ENCODE measurements at places on chromosomes 4 and X.

DNA sequence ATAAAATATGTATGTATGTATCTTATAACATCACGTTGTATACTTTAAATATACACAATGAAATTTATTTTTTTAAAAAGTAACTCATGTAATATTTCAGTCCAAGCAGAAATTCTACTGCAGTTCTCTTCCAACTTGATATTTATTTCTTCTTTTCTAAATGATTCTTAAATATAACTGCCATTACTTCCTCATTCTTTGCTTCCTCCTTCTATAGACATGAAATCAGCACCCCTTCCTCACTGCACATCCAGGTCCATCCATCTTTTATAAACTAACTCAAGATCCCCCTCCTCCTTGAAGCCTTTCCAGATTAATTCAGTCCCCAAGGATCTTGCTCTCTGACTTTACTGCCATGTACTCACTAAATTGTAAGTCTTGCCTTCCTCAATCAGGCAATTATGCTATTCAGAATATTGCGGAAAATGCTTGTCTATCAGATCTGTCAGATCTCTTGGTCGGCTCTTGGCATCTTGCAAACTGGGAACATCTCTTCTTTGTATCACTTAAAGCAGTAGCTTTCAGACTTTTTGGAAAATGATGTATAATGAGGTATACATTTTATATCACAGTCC, 3.7 kb downstream of the GPRIN3 start:
- no peak for DNase-seq

- peak; percentile 4 for DNase-seq
These were observed 55.0 kb upstream of the TMEM33 start for GRCh38 chr4:41880022-41880837.

GRCh38 chr4:175536852-175537453, 275.1 kb downstream of the GPM6A start:
- DNase-seq: peak; percentile 52

DNA sequence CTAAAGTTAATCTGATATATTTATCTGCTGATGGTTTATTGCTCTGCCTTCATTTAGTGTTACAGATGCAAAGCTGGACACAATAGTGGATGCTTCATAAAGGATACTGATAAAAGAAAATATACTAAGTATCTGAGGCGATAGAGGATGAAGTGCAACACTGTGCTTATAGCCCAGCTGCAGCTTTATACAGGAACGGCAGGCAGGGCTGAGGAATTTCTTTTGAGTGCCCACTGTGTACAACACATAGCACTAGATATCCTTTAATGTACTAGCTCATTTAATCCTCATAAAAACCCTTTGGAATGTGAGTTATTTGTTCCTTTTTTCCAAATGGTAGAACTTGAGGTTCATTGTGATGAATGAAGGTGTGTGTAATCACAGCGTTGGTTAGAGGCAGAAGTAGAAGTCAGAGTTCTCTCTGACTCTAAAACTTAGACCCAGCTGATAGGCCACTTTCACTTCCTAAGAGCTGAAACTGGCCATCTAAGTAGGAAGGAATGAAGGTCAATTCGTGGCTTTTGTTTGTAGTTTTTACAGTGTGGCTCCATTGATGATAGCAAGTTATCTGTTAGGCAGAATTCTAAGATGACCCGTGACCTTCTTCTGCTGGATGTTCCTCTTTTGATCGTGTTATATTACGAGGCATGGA, 138.0 kb downstream of the VEGFC start:
- DNase-seq: no peak

DNA sequence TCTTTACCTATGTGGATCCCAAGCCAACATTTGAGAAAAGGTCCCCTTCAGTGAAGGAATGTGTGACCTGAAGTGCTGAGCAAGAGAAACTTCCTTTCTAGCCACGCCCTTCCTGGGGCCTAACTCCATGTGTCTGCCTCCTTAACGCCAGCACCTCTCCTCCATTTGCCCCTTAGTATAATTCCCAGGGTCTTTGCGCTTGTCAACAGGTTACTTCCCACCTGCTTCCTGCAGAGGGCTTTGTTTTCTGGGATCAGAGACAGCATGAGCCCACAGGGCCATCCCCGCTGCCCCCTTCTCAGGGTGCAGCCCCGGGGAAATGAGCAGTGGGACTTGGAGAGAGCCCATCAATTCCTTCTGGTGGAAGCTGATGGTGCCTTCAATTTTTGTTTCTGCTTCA, 45.9 kb upstream of the DRD5 start:
- DNase-seq: no peak

- no peak for DNase-seq
These were observed 9.4 kb downstream of the FHIP1A start for GRCh38 chr4:151418385-151418784.

GRCh38 chr4:634599-634985, 9.2 kb downstream of the PDE6B start:
- DNase-seq: no peak

DNA sequence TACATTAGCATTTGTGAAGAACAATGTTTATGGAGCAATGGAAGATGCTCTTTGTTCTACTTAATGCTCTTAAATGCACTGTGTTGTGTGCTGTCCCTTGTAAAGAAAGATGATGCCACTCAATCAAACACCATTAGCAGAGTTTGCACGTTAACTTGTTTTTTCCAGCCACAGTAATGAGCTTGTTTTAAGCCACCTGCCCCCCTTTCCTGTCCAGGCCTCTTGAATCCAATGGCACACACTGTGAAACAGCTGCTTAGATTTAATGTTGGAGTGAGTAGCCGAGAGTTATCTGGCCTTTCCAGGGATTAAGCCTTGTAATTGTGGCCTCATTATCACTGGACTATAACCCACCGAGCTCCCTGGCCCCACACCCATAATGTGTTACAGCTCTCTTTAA, 86.0 kb downstream of the PAK3 start:
- no peak for DNase-seq

DNA sequence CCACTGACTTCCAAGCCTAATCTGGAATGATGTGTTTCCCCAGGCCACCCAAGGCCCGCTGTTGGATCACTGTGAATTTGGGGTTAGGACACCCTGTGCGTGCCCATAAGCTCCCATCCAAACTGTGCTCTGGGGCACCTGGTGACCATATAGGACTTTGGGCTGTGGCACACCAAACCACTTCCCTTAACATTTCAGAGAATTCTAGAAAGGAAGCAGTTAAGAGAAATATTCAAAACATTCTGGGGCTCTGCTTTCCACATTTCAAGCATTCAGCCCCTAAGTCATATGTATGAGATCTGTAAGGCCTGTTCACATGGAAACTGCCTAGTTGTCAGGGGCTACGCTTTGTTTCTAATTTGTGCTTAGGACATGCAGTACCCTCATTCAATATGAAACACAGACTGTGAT, 14.4 kb downstream of the VGLL1 start:
- DNase-seq: no peak

DNA sequence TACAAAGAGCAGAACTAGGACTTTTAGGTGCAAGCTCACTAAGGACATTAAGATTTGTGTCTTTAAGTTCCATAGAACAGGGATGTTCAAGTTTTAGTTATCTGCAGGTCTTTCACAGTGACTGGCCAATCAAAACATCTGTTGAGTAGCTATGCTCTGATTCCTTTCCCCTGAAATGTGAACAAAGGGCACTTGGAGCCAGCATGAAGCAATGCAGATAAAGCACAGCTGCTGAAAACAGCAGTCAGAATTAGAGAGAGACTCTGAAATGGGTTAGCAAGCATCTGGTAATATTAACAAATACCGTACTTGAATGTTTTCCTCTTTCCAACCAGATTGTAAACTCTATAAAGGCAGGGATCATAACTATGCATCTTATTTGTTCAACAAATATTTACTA, 276.9 kb downstream of the RAB28 start:
- DNase-seq: no peak

GRCh38 chr4:146932116-146932515, 13.5 kb downstream of the TTC29 start:
- no peak for DNase-seq

DNA sequence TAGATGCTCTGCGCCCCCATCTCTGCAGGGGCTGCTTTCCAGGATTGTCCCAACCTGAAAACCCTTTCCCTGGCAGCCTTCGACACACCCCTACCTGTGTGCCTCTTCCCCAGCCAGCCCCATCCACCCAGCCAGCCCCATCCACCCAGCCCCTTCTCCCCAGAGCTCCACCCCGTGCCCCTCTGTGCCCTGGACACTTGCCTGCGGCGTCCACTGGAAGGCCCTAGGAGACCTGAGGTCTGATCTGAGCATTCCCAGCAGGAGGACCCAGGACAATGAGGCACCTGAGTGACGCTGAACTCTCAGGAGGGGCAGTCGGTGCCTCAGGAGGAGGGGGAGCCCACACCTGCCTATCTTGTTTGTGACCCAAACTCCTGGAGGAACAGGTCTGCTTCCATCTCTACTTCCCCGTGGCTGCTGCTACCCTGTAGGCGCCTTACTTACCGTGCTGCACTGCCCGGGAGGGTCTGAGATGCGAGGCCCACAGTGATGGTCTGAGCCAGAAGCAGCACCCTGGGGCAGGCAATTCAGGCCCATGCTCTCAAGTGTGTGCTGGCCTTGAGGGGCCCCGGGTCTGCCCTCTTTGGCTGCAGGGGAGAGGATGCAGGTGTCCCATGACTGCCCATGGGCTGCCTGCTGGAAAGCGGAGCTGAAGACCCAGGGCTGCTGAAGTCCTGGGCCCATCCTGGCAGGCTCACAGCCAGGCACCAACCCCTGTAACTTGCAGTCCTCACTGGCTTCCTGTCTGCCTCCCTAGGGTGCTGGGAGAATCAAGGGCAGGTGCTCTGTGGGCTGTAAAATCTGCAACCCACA, 4.9 kb downstream of the LRPAP1 start:
- DNase-seq: no peak

GRCh38 chr4:152431291-152431690, 104.6 kb downstream of the FBXW7 start:
- no peak for DNase-seq

DNA sequence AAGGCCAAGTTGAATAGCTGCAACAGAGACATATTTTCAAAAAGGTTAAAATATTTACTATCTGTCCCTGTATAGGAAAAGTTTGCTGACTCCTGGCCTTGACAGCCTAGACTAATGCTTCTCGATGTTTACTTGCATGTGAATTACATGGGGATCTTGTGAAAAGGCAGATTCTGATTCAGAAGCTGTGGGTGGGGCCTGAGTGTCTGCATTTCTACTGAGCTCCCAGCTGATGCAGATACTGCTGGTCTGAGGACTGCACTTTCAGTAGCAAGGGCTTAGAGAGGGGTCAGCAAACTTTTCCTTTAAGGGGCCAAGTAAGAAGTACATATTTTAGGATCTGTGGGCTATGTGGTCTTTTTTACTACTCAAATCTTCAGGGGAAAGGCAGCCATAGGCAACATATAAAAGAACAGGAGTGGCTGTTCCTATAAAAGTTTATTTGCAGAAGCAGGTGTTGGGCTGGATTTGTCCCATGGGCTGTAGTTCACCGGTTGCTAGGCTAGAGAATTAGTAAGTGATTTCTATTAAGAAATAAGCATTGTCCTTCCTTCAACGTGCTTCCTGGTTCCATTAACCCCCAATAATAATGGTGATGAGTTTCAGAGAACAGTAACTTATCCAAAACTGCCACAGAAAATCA, 97.2 kb upstream of the PDE5A start:
- DNase-seq: no peak

GRCh38 chrX:126985981-126986380, 166.5 kb downstream of the PRR32 start:
- no peak for DNase-seq

- no peak for DNase-seq
These were observed 8.8 kb downstream of the INTU start for GRCh38 chr4:127641524-127641923.

DNA sequence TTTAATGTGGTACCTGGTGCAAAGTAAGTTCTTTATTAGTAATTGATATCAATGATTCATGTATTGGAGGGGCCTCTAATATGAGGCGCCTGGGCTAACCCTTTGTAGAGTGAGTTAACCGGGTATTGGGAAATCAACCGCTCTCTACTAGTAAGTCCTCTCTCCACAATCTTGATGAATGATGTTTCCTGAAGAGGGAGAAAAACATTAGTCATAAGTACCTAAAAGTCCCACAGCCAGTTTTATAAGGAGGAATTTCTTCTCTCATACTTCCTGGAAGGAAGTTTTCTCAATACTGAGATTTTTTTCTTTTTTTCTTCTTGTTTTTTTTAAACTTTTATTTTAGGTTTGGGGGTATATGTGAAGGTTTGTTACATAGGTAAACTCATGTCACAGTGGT, 62.3 kb downstream of the AGTR2 start:
- no peak for DNase-seq

- DNase-seq: no peak
These were observed 1443.4 kb upstream of the TENM3 start for GRCh38 chr4:180799798-180800197.

GRCh38 chr4:52907510-52907909, 45.4 kb downstream of the RASL11B start:
- no peak for DNase-seq

DNA sequence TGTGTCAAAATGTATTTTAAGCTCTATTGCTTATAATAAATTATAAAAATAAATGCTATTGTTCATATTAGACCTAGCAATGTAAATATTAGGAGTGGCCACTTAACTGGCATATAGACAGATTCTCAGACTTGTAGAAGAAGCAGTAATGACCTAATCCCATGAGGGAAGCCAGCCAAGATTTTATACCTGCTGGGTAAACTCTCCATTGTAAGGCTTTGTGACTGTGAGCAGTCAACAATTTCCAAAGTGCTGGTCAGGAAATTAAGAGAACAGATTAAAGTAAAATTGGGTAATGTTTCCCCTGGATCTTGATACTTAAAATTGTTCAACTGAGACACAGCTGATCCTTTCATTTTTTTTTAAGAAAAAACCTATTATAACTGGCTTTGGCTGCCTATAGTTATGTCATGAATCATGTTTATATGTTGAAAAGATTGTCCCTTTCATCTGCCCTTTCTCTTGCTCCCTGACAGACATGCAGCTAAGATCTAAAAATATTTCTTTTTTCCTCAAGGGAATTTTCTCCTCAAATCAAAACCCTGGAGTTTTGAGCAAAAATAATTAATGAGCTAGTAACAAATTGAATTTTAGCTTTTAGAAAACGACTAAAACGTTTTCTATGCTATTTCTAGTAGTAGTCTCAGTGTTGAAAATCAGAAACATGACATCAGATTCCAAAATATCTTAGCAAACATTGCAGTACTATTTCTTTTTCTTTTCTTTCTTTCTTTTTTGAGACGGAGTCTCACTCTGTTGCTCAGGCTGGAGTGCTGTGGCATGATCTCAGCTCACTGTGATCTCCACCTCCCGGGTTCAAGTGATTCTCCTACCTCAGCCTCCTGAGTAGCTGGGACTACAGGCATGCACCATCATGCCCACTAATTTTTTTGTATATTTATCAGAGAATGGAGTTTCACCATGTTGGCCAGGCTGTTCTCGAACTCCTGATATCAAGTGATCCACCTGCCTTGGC, 77.9 kb downstream of the ADGRL3 start:
- DNase-seq: no peak

- no peak for DNase-seq
These were observed 499.8 kb downstream of the MID1IP1 start for GRCh38 chrX:39301036-39301435.

Data from erythroblast (primary cell).